Ovary (tissue), 10 donors: ENCODE measurements at places on chromosomes 16 and 17. TPM values are rescaled to one million over a fixed set of nuclear protein-coding genes. Genes with fewer than 3 reads are reported as not detected.

GRCh38 chr17:11366272-11366850, 125.3 kb downstream of the SHISA6 start:
- no peaks in the 10 kb centered on the region for H3K27me3 ChIP-seq
- no peak for DNase-seq
- H3K27ac ChIP-seq = no peak overlapping the region
- no peaks in the 10 kb centered on the region for H3K4me1 ChIP-seq
- no peaks in the 10 kb centered on the region for H3K36me3 ChIP-seq
- H3K4me3 ChIP-seq = no peak overlapping the region

- H3K4me3 ChIP-seq = no peak overlapping the region
- DNase-seq = no peak
- no peaks in the 10 kb centered on the region for H3K36me3 ChIP-seq
- no peaks in the 10 kb centered on the region for H3K4me1 ChIP-seq
- no peaks in the 10 kb centered on the region for H3K27me3 ChIP-seq
- no peak overlapping the region for H3K27ac ChIP-seq
Observed at GRCh38 chr16:83651871-83652270, 155.9 kb upstream of the HSBP1 start.

ITGA3 gene
- total RNA-seq = 132 TPM

SPSB3 gene
- 57.6 TPM for total RNA-seq

DNA sequence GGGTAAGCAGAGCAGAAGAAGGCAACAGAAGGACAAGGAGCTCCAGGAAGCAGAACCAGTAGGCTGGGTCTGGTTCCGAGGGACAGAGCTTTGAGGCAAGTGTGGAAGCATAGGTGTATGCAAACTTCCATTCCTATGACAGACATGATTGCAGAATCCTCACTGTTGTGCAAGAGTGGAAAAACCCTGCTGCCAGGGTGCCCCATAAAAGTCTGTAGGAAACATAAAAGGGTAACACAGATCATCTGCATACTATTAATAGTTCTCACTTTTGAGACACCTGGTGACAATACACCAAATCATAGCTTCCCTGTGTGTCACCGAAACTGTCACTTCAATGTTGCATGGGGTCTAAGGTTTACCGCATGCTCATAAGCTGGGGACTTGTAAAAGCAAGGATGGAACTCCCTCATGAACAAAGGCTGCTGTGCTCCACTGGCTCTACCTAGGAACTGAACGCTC, 39.7 kb downstream of the ARHGAP17 start:
- DNase-seq = no peak
- no peak overlapping the region for H3K4me3 ChIP-seq
- H3K27me3 ChIP-seq = no peaks in the 10 kb centered on the region
- no peaks in the 10 kb centered on the region for H3K36me3 ChIP-seq

NPIPA5 gene
- total RNA-seq = 3.9 TPM

PIPOX gene
- total RNA-seq = 4.9 TPM

HOXB8 gene
- total RNA-seq = 1.7 TPM

GRCh38 chr17:62745806-62746205, 62.3 kb downstream of the MARCHF10 start:
- H3K4me1 ChIP-seq = no peaks in the 10 kb centered on the region
- no peak for DNase-seq
- no peaks in the 10 kb centered on the region for H3K27me3 ChIP-seq
- H3K4me3 ChIP-seq = no peak overlapping the region

GPR179 gene
- total RNA-seq = 0.05 TPM

C16orf89 gene
- 0.37 TPM for total RNA-seq

DNA sequence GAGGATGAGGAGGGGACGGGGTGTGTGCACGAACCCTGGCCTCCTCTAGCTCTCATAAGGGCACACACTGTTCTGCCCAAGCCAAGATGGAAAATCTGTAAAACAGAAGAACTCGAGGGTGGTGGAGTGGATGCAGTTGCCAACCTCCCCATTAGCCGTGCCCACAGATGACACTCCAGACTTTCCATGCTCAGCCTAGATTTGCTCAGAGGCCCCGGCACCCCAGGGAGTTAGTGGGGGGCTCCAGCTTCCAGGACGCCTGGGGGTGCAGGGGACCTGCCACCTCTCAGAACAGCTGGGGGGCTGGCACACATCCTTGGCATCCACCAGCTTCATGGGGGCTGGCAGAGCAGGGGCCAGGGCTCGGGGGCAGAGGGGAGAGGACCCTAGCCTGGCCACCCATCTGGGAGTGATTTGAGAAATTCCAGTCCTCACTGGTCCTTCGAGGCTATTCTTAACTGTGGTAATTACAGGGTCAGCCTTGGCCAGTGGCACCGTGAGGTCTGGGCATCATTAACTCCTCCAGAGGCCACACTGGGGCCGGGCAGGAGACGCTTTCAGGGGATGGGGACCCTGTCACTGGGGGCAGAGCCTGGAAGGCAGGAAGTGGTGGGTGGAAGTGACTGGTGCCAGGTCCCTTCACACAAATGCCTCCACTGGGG, 14.3 kb downstream of the VASN start:
- H3K27ac ChIP-seq = no peak overlapping the region
- peaks cover 11% of the 10 kb centered on the region for H3K4me1 ChIP-seq
- no peaks in the 10 kb centered on the region for H3K27me3 ChIP-seq
- no peak for DNase-seq

- no peak for DNase-seq
- no peaks in the 10 kb centered on the region for H3K27me3 ChIP-seq
- no peaks in the 10 kb centered on the region for H3K36me3 ChIP-seq
- H3K4me3 ChIP-seq = no peak overlapping the region
- H3K27ac ChIP-seq = no peak overlapping the region
- no peaks in the 10 kb centered on the region for H3K4me1 ChIP-seq
Observed at GRCh38 chr17:16988749-16989229, 16.9 kb upstream of the TNFRSF13B start.
